ENCODE measurements at places on chromosomes 6 and 20.

DNA sequence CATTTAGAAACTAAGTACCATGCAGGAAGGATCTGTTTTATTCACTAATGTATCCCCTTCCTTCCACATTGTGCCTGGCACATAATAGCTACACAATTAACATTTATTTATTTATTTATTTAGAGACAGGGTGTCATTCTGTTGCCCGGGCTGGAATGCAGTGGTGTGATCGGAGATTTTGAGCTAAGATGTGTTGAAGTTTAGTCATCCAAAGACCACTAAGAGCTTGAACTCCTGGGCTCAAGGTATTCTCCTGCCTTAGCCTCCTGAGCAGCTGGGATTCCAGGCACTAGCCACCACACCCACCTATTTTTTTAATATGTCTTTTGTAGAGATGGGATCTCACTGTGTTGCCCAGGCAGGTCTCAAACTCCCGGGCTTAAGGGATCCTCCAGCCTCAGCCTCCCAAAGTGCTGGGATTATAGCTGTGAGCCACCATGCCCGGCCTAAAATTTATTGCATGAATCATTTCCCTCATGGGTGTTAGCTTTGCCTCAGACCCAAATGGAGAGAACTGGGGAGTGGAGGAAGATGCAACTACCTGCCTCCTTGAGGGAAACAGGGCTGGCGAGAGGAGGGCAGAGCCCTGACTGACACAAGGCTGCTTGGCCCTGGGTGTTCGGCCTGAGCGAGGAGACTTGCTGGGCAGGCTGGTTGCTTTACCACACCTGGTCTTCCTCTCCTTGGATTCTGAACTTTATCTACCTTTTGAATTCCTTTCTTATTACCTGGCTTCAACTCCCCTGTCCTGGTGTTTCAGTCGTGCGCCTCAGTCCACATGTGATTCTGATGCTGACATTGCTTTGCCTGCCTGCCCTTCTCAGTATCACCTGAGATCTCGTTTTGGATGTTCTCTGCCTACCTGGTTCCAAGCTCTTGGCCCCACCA lies 1.7 kb upstream of the DYNLT1 start:
- no peak for DNase-seq

DNA sequence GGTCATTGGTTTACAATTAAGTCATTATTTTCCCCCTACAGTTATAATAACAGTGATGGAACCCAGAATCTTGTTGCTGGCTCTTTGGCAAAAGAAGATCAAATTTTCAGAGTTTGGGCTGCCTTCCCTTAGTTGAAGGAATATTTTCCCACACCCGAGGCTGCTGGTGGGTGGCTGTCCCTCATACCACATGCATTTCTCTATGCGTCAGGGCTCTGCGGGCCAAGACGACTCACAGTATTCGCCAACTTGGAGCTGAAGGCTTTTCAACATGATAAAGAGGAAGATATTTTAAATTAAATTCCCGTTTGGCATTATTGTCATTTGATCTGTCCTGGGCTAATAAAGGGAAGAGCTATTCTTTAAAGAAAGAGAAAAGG lies 102.2 kb upstream of the SASH1 start:
- DNase-seq: no peak

GRCh38 chr6:157937318-157937717 lies 44.3 kb upstream of the SYNJ2 start:
- DNase-seq: no peak

DNA sequence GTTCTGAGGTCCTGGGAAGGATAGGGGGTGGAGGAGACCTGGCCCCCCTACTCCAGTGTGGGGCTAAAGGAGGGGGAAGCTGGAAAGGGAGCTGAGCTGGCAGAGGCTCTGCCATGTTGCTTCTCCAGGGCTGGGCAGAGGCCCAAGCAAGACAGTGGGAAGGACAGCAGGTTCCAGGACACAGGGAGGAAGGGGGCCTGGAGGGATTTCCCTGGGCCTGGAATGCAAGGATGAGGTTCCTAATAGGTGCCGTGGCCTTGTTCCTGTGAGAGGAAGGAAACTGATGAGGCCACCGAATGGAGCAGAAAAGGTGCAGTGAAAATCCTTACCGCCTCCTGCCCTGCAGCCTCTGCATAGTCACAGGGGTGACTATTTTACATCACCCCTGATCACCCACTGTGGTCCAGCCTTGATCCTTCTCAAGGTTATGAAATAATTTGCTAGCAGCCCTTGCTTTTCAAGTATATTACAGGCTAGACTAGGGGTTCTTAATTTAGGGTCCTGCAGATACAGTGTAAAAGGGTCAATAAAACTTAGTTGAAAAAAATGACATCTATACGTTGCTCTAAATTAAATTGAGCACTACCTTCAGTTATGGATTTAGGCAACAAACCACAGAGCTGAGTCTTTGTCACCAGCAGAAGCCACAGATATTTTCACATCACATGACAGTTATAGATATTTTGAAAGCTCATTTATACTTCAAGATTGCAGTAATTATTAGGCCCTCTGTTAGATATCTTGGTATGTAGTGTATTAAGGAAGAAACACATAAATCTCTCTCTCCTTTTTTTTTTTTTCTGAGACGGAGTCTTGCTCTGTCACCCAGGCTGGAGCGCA lies 45.7 kb upstream of the RNF24 start:
- no peak for DNase-seq

GRCh38 chr6:29737707-29738630 lies 14.7 kb downstream of the HLA-F start:
- DNase-seq: peak; percentile 80
